Stimulated activated CD8-positive, alpha-beta memory T cell treated with anti-CD3 and anti-CD28 coated beads, Interleukin-4, amount 100 ng/mL, for 4 hours (primary cell): ENCODE measurements at places on chromosomes 12 and 14.

GRCh38 chr14:73859145-73859544, 7.5 kb downstream of the PTGR2 start:
- no peak for DNase-seq

GRCh38 chr14:93543766-93544165, 113.0 kb downstream of the UNC79 start:
- DNase-seq, result no peak

DNA sequence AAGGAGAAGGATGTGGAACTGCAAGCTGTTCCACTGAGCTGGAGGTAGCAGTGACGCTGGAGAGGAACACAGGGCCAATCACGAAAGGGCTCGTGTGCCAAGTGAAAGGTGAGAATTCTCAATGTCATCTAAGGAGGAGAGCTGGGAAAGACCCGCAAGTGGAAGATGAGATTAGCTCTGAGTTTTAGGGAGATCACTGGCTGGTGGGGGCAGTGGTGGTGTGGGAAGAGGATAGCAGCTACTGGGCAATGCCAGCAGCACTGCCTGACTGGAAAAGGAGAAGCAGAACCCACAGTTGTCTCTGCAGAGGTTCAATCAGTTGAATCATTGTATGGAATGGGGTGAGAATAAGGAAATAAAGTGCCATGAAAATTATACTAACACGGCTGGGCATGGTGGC, 27.8 kb downstream of the SLC25A47 start:
- no peak for DNase-seq

DNA sequence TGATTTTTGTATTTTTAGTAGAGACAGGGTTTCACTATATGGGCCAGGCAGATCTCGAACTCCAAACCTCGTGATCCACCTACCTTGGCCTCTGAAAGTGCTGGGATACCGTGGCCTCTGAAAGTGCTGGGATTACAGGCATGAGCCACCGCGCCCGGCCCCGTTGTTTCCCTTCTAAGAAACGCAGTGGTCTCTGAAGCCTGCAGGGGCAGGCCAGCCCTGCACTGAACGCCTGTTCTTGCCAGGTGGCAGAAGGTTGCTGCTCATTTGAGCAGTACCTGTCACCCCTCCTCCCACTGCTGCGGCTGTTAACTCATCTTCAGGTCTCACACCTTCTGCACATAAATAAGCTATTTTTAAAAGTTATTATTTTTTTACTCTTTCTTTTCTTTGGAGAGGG, 24.3 kb downstream of the GPRC5A start:
- no peak for DNase-seq

DNA sequence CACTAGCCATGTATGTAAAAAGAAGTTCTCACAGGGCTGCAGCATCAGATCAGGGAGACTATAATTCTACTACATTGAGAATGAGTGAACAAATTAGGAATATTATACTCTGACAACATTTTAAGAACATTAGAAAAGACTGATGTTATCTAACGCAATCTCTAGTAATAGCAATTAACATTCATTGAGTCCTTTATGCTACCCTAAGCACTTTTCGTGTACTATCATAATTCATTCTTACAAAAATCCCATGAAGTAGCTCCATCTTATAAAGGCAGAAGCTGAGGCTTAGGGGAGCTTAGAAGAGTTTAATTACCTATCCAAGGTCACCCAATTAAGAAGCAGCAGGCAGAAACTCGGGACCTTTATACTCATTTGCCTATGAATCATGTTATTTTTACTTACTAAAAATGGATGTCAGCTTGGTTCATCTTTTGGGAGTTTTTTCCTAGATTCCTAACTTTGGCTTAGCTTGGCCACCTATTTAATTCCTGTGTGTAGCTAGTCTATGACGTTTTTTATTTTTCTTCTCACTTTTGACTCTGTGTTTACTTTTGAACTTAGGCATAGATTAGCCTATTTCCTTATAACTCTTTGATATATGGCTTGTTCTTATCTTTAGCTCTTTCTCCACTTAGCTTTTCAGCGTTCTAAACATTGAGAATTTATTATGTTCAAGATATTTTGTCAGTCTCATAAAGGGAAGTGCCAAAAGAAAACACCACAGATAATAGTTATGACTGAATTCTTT, 333.5 kb upstream of the DCN start:
- no peak for DNase-seq

DNA sequence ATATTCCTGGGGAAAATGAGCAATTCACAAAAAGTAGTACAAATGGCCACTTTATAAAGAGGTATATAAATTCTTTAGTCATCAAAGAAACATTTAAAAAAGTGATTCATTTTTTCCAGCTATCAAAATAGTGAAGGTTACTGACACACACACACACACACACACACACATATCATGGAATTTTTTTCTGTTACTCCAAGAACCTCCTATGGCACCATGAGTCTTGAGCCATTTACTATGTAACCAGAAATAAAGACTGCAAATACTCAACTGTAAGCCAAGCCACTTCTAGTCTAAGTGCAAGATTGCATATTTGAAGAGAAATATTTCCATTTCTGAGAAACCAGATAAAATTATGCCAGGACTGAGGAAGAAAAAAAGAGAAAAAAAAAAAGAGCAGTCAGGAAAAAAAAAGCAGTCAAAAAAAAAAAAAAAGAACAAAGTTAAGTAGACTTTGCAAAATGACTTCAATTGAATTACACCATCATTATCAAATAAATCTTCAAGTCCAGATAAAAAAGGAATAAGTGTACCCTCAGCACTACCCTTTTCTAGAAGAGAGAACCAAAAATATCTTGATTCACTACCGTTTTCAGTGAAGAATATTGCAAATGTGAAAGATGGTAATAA, 275.7 kb downstream of the DAD1 start:
- DNase-seq, result no peak
